Cerebellum (tissue), 4 donors: ENCODE measurements at places on chromosomes 2 and 18. TPM values are rescaled to one million over a fixed set of nuclear protein-coding genes. Genes with fewer than 3 reads are reported as not detected.

The TNFAIP6 gene
- 0.27 TPM for total RNA-seq

The C2orf66 gene
- total RNA-seq, result 1.8 TPM

The INHBB gene
- 6.1 TPM for total RNA-seq

The ZSWIM2 gene
- total RNA-seq, result 0.18 TPM

The ADAM23 gene
- total RNA-seq, result 29.3 TPM

The CXCR1 gene
- total RNA-seq, result not detected
